Stimulated activated CD8-positive, alpha-beta memory T cell treated with anti-CD3 and anti-CD28 coated beads, Interleukin-12 subunit alpha, Interleukin-12 subunit beta, amount 100 ng/mL, for 4 hours (primary cell): ENCODE measurements at places on chromosomes 1 and 21.

GRCh38 chr1:98672189-98672588 lies 10.7 kb downstream of the SNX7 start:
- DNase-seq = no peak

GRCh38 chr1:200029822-200030152 lies 2.3 kb downstream of the NR5A2 start:
- DNase-seq = no peak

DNA sequence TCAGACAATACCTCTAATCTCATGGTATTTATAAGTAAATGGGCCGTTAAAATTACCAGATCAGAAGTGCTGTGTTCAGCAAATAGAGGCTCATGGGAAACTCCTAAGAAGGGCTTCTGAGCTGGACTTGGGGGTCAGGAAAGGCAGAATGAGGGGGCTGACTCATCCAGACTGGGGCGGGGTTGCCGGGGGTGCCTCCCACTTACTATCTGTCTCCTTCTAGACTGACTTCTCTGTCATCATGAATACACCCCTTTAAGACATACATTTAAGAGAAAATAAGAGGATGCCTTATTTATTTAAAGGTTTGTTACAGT lies 96.0 kb upstream of the ERRFI1 start:
- DNase-seq = no peak

DNA sequence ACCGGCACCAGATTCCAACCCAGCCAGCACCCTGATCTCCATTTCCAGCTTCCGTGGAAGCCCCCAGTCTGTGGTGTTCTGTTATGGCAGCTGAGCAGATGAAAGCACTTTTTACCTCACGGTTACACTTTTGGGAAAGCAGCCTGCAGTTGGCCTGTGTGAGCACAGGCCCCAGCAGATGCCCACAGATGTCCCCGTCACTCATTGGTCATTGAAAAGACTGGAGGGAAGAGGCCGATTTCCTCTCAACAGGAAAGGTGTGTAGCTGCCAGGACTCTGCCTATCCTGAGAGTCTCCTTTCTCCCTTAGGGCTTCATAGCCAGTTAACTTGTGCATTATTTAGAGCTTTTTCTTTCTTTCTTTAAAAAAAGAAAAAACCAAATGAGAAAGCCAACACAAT lies 123.0 kb downstream of the PCBP3 start:
- no peak for DNase-seq

- DNase-seq = no peak
Observed at GRCh38 chr1:40633931-40634376, 31.5 kb downstream of the RIMS3 start.

- DNase-seq = no peak
Observed at GRCh38 chr1:240739139-240739538, 127.2 kb upstream of the GREM2 start.

GRCh38 chr1:203219934-203220333 lies 9.5 kb downstream of the CHIT1 start:
- DNase-seq = no peak

GRCh38 chr1:206588492-206588891 lies 23.8 kb downstream of the EIF2D start:
- DNase-seq = no peak

DNA sequence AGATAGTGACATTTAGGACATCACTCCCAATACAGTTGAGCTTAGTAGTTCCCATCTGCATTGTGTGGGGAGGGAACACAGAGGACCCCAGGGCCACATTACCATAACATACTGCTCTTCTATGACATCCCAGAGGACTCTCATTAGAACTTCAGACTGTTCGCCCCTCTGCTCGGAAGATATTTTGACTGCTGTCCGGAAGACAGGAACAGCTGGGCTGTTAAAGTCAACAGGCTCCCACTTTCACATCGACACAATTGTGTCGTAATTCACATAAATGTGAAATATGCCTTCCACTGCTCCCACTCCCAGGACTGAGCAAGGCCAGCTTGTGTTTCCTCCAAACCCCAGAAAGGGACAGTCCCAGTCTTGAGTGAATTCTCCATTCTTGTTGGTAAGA lies 158.4 kb downstream of the SEC16B start:
- no peak for DNase-seq

DNA sequence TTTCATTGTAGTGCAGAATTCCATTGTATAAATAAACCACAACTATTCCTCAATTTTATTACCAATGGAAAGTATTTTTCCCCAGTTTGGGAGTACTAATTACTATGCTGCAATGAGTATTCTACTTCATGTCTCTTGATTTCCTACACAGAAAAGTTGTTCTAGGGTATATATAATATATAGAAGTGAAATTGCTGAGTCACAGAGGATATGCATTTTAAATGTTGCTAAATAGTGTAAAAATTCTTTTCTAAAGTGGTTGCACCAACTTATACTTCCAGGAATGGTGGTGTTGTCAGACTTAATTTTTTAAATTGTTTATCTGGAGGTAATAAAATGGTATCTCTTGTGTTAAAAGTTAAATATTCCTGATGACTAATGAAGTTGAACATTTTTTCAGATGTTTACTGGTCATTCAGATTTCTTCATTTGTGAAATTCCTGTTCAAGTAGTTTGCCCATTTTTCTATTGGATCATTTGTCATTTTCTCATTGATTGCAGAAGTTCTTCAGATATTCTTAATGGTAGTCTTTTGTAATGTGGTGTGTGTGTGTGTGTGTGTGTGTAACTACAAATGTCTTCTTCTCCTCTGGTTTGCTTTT lies 19.1 kb upstream of the MYOG start:
- DNase-seq = no peak

DNA sequence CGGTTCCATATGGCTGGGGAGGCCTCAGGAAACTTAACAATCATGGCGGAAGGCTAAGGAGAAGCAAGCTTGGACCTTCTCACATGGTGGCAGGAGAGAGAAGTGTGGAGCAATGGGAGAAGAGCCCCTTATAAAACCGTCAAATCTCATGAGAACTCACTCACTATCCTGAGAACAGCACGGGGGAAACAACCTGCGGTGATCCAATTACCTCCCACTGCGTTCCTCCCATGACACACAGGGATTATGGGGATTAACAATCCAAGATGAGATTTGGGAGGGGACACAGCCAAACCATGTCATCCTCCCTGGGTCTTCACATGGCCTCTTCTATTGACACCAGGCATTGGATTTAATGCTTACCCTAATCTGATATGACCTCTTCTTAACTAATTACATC lies 455.1 kb upstream of the VAMP3 start:
- DNase-seq = no peak

DNA sequence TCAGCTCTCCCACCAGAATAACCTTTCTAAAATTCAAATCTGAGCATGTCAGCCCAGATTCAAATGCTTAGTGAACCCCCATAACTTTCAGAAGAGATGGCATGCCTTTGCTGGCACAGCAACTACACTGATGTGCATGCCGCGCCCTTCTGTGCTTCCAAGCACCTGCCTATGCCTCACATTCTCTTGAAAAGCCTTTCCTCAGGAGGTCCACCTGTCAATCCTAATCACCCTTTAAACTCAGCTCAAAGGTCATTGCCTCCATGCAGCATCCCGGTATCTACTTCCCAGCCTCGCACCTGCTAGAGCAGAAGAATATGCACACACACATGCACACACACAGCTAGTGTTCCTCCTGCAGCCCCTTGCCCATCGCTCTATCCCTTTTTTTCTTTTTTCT lies 5.2 kb upstream of the S100A2 start:
- no peak for DNase-seq

- DNase-seq = no peak
Observed at GRCh38 chr1:25553749-25554429, 10.5 kb downstream of the LDLRAP1 start.

GRCh38 chr1:85297855-85298629 lies 21.6 kb upstream of the BCL10 start:
- DNase-seq = peak; percentile 63

- DNase-seq = no peak
Observed at GRCh38 chr1:216500273-216500967, 77.2 kb upstream of the USH2A start.

DNA sequence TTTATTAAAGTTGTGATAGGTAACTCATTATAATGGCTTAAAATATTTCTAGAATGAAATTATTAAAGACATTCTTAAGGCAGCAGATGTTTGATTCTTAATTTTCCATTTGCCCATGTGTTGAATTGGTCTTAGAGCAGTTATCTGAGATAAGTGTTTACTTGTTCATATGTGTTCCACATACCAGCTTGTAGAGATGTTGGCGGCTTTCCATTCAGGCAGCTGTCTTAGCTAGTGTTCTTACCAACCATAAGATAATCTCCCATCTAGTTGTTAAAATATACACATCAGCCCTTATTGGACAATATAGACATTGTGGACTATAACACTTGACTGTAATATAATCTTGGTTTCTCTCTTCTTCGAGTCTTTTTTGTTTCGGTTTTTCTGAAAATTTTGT lies 1372.9 kb upstream of the ADGRL2 start:
- DNase-seq = no peak

- DNase-seq = no peak
Observed at GRCh38 chr1:12111741-12112140, 48.6 kb downstream of the TNFRSF8 start.

GRCh38 chr1:39272027-39272797 lies 67.7 kb downstream of the MACF1 start:
- DNase-seq = no peak

GRCh38 chr21:32359719-32360260 lies 33.0 kb downstream of the URB1 start:
- no peak for DNase-seq

DNA sequence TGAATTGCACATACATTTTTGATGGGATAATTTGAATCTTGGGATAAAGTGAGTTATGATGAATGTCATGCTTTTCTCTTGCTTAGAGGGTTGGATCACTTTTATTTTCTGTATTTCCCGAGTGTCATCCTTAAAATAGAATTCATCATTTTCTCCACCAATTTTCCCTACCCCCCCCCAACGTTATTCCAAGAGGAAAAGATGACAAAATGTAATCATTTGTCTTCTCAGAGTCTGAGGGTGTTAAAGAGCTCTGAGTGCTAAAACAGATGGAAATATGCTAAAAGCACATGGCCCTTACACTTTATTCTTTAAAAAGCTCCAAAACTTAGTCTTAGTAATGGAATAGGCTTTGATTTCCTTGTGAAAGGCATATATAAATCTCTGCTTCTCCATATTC lies 81.4 kb downstream of the CHRM3 start:
- no peak for DNase-seq

DNA sequence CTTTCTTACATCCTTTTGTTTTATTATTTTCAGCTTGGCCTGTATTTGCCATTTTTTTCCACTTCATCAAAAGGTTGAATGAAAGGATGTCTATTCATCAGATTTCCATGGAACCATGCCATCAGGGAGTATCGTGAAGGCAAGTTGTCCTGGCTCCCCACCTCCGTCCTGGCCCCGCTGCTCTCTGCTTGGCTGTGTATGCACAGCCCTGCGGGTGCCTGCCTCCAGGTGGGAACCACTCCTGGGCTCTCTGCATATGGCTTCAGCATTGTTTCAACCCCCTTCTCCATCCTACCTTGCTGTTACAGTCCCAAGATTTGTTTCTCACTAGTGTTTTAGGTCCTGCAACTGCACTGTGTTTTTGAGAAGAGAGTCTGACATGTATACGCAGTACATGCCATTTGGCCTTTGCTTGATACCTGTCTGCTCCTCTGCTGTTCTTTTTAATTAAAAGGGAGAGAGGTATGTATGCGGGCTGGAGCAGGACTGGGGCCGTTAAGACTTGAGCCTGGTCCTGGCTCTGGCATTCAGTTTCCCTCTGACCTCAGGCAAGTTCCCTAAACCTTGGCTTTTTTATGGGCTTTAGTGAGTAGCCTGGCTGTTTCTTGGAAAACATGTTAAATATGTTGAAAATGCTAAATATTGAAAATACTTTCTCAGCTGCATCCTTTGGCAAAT lies 69.9 kb upstream of the GCLM start:
- no peak for DNase-seq

DNA sequence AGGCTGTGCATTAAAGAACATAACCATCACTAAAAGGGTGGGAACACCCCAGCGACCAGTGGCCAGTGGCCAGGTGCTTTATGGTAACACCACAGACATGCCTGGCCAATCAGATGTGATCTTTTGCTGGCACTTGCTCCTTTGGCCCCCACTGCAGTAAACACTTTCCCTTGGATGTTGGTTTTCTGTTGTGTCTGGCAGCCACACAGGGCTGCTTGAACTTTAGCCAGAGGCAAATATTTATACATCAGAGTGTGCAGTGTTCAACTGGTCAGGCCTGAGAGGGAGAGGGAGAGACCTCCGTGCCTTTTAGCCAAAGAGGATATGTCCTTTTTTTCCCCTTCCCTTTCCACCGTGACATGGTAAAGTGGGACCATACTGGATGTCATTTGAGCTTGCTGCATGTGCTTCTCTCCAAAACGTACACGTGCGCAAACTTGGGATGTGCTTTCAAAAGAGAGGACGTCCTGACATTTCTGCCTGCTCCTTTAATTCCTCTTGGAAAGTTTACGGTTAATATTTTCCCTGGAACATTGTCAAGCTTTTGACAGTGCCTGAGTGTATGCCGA lies 101.2 kb downstream of the NFIA start:
- DNase-seq = no peak

GRCh38 chr1:112761714-112762480 lies 46.8 kb upstream of the PPM1J start:
- no peak for DNase-seq

DNA sequence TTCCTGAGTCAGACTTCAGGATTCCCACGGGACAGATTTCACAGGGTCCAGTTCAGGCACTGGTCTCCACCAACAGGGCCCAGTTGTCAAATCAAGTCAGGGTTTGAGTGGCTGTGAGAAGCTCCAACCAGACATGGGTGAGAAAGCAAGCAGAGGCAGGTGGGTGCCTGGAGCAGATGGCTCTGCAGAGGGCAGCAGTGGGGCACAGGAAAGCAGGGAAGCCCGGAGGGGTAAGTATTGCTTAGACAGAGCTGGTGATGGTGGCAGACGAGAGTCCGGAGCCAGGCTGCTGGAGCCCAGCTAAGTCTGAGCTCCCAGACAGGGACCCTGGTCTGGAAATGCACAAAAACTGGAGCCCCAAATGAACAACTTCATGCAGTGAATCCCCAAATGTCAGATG lies 40.4 kb downstream of the RIMS3 start:
- no peak for DNase-seq

DNA sequence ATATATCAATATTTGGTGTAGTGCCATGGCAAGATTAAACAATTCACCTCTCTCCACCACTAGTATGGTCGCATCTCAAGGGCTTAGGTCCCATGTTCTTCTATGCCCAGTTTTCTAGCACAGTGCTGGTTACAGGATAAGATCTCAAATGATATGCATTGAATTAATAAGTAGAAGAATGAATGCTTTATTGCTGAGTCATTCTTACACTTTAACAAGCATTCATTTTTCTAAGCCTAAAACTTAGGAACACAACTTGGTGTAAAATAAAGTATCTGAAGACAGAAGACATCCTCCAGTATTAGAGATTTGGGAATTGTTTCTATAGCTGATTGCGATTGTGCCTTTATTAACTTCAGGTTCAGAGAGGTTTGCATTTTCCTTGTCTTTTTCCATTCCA lies 85.8 kb downstream of the TBX15 start:
- no peak for DNase-seq
